ENCODE measurements at places on chromosomes 3 and 15.
A peak's percentile ranks its signal among the peaks of the same experiment; 100 is the strongest.

- no peak for DNase-seq
Observed at GRCh38 chr15:53129121-53129904, 339.2 kb upstream of the ONECUT1 start.

DNA sequence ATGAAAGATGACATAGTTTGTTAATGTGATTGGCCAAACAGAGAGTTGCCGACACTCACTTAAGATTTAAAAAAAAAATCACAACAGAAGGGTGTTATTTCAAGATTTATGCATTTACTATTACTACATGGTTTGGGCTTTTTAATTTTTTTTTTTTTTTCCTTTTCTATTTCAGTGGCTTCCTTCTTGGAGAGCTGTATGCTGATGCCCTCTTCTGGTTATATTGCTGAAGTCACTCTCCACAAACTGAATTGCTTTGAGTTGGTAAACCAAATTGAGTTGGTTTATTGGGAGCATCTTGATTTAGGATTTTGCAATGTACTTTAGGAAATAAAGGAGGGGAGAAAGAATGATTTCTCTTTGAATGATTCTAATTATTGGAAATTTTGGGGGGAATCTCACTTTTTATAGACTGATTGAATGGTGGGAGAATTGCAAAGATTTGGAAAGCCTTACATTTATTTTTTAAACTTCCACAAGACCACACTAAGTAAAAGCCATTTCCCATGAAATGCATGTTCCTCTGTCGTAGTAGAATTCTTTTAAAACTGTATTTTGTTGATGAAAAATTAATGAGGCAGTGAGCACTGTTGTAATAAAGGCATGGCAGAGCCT is 186.6 kb upstream of the FEZF2 start:
- no peak for DNase-seq

DNA sequence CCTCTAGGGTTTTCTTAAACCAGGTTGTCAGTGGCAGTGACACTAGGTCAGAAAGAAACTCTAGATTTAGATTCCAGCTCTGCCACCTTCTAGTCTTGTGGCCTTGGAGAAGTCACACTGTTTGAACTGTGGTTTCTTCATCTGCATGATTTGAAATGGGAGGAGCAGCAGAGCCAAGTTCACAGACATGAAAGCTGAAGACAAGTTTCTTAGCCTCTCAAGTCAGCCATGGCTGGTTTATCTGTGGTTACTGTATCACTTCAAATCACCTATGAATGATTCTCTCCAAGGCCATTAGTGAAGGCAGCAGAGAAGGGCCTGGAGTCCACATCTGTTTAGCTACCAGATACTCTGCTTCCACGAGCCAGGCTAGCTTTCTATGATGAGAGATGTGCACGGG is 15.6 kb downstream of the CLEC3B start:
- no peak for DNase-seq

DNA sequence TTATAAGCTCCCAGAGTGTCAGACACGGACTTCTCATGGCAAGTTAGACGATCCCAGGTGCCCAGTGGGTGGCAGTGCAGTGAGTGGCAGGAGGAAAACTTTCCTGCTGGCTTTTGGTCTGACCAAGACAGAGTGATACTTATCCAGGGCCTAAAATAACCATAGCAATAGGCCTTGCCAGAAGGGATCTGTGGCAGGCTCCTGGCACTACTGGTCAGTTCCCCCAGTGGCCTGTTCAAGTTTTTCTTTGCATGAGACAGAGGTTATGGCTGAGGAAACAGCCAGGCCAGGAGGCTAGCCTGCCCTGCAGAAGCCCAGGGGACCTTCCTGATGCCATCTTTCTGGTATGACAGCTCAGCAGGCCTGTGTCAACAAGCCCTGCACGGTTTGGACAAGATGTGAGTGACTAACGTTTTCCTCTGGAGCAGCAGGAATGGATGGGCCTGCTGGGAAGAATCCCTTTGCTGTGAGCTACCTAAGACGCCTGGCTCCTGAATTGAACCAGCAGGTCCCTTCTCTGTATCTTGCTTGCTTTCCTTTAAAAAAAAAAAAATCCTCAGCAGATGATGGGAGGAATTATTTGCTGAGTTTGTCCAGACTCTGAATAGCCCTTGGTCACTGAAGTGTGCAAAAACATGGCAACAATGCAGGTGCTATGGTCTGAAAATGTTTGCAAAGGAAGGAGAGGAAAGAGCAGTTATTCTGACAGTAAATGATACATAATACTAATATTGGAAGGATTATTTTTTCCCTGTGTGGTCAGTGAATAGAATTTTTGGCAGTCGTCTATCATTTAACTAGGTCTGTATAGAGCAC is 18.0 kb downstream of the SCG5 start:
- DNase-seq = no peak

- no peak for DNase-seq
Observed at GRCh38 chr15:23566071-23566554, 639 bp downstream of the MKRN3 start.

GRCh38 chr3:78455712-78456433 is 1311.9 kb downstream of the ROBO1 start:
- DNase-seq = no peak

- no peak for DNase-seq
Observed at GRCh38 chr3:114143817-114144216, 35.0 kb downstream of the DRD3 start.

GRCh38 chr3:43331381-43331780 is 45.0 kb downstream of the SNRK start:
- DNase-seq = no peak

- DNase-seq = peak; percentile 4
Observed at GRCh38 chr15:64430000-64430735, 30.2 kb upstream of the ZNF609 start.

GRCh38 chr3:151067158-151067557 is 18.3 kb upstream of the MED12L start:
- no peak for DNase-seq

DNA sequence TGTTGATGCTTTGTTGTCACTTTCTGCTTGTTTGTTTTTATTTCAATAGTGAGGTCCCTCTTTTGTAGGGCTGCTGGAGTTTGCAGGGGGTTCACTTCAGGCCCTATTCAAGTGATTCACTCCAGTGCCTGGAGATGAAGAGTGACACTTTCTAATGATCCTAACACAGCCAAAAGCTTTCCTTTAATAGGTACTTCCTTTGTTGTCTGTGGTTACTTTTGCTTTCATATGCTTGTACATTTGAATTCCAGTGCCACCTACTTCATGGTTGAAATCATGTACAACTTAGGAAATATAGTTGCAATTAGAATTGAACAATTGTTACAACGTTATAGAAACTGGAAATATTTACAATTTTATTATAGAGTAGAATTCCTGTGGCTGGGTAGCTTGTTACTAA is 466.8 kb upstream of the EPHA3 start:
- DNase-seq = no peak

DNA sequence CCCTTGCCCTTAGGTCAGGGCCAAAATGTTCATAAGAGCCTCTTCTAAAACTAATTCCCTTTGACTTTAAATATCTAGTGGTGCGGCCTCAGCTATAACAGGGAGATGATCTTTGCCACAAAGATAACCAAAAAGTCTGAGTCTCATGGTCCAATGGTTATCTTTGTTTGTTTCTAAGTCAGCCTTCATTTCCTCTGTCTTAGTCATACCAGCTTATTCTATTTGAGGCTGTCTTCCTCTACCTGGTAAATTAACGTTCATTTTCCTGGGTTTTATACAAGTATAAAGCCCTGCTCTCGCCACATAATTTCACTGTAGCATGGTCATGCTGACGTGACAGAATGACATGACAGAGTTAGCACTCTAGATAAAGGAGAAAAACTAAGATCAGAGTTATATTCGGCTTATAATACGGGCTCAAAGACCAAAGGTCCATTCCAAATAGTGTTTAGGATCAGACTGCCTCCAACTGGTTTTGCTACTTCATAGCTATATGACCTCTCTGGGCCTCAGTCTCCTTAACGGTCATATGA is 18.4 kb downstream of the ZNF860 start:
- DNase-seq = no peak
